ENCODE measurements at places on chromosomes 13 and 19.

GRCh38 chr13:31905961-31906360 is 125.6 kb upstream of the FRY start:
- no peak for DNase-seq

- no peak for DNase-seq
Measured at GRCh38 chr13:109776575-109776974, 9.8 kb downstream of the IRS2 start.

- DNase-seq = no peak
Measured at GRCh38 chr13:109803825-109804224, 17.4 kb upstream of the IRS2 start.

GRCh38 chr19:10981252-10981895 is 20.5 kb downstream of the SMARCA4 start:
- no peak for DNase-seq
